Fibroblast of skin of abdomen (primary cell): ENCODE measurements at places on chromosomes 5 and 9.
A peak's percentile ranks its signal among the peaks of the same experiment; 100 is the strongest.

DNA sequence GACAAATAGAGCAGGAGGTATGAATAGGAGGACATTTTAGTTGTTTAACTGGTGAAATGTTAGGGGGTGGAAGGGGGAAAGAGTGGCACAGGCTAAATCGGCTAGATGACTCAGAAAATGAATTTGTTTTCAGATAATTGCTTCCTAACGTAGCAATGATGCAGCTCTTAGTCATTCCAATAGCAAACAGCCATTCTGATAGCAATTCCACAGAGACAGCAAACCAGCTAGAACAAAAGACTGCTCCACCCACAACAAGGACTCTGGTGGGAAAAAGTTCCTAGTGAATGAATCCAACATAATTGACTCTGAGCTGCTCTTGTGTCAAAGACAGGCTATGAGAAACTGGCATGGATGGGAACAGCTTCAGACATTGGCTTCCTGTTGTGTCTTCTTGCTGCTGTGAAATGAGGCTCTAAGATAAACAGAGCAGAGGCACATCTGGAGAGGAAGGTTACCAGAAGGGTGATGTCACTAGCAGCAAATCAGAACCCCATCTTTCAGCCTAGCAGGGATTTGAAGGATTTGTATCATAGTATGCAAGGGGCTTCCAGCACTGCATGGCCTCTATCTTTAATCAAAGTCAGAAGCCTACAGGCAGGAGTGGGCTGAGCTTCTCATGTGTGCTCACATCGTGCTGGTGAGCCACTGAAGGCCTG lies 28.1 kb upstream of the F2RL1 start:
- DNase-seq, result peak; percentile 97

DNA sequence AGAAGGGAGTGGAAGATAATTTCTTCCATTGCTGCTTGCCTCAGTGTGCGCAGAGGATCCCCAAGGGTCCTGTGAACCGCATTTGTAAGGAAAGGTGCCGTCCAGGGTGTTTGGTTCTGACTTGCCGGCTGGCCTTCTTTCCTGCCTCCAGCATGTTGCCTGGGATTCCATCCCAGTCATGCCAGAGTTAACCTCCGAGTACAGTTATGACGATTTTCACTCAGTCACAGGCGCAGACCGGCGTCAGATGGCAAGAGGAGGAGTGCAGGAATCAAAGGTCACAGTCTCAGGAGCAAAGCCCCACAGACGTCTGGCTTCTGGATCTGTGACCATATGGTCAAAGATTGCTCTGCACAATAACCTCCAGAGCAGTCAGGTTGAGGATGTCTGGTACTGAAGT lies 5.9 kb upstream of the GADD45G start:
- no peak for DNase-seq

DNA sequence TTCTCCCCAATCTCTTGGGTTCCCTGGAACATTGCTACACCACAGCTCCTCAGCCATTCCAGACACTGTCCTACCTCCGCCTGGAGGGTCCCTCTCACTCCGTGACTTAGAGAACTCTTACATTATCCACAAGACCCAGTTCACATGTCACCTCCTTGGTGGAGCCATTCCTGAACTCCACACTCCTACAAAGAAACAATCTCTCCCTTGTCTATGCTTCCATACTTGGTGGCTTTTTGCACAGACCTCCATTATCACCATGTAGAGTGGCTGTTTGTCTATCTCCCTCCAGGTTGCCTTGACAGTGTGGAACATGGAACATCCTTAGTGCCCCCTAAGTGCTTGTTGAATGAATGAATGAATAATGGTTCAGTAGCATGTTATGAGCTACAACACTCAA lies 105.9 kb downstream of the PAX5 start:
- DNase-seq, result no peak

DNA sequence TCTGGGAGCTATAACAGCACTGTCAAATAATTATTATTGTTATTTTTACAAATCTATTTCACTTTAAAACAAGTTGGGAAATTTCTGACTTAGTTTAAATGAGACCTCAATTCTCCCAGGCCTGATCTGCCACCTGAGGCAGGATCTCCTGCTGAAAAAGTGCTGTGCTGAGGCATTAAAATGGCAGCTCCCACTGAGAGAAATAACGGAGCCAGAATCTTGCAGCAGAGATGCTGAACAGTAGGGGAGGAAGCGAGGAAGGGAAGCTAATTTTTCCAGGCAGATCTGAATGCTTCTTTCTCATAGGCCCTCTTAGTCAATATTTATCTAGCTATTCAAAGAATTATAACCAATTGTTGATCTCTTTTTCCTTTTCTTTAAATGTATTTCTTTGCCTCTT lies 196.3 kb downstream of the ZNF462 start:
- DNase-seq, result no peak

DNA sequence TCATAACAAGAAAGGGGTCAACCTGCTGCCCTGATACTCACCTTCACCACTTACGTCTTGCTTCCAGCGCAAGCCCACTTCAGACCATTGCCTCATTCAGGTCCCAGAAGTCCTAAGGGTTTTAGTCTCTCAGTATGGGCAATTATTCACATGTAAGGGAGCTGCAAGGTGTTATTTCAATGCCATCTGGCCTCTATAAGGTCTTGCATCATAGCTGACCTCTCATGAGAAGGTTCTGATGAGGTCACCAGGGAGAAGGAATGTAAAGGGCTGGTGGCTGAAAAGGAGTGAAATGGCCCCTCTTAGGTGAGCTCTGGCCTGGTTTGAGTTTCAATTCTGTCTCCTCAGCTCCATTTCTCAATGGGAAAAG lies 1.5 kb upstream of the MARCHF3 start:
- DNase-seq, result no peak

GRCh38 chr5:31798168-31798567 lies 159.2 kb downstream of the PDZD2 start:
- no peak for DNase-seq

DNA sequence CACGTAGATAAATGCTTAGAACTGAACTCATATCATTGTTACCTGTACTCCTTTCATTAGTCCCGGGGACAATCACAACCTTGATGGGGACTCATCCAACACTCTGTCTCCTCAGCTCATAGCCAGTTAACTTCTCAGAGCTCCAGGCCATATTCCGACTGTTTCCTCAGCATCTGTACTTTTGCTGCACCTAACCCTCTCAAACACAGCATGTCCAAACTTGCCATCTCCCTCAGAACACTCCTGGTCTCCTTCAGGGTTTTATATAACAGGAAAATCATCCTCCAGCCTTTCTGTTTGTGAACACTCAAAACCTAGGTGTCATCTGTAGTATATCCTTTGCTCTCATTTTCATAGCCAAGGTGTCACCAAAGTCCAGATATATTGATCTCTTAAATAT lies 150.5 kb downstream of the CDH6 start:
- no peak for DNase-seq

GRCh38 chr5:132180134-132180745 lies 47.4 kb downstream of the P4HA2 start:
- DNase-seq, result peak; percentile 74

- no peak for DNase-seq
Observed at GRCh38 chr5:51810592-51810991, 427.3 kb downstream of the ISL1 start.

GRCh38 chr9:74953235-74953751 lies 581 bp upstream of the C9orf40 start:
- peak; percentile 74 for DNase-seq

DNA sequence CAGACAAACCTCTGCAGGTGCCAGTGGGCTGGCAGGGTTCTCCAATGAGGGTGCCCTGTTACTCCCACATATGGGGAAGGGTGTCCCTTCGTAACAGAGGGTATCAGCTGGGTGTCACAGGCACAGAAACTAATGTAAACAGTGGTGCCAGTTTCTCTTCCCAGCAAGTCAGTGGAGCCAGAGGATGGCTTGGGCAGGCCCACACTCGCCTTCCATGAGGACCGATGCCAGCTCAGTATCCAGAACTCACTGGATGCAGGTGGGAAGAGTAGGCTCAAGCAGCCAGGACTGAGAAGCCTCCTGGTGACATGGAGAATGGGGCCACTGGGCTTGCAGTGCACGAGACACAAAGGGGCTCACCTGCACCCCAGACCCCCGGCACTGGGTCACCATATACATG lies 30.4 kb downstream of the FSTL4 start:
- no peak for DNase-seq

DNA sequence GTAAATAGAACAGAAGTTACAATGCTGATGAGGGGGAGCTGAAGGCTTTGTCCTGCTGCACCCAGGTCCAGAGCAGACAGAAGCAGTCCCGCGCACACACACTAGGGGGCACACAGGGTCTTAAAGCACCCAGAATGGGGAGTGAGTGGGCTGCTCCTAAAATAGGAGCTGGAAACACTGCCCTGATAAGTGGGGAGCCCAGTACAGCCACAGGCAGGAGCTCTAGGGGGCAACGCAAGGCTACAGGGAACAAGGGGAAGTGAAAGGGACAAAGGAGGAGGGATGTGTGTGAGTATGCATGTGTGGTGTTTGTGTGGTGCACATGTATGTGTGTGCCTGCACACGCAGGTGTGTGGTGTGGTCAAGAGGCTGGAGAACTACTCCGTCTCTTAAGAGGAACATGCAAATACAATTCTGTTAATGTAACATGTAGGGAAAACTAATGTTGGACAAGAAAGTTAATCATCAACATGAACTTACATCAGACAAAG lies 191.5 kb downstream of the ROR2 start:
- DNase-seq, result peak; percentile 72

DNA sequence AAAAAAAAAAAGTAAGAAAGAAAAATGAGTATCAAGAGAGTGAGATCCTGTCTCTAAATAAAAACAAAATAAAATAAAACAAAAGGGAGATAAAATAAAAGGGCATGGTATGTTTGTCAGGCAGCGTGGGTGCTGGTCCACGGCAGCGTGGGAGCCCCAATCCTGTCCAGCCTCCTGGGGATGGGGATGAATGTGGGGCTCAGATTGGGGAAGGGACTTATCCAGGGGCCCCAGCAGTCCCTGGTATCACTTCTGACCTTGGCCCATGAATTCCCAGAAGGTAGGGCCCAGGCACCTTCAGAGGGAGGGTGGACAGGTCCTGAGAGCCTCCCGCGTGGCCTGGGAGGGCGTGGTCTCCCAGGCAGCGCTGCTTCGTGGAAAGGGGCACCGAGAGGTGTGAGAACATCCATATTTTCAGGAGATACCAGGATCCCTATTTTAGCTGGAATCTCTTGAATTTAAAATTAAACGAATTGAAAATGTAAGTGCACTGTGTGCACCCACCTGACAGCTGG lies 71.2 kb downstream of the ZNF354C start:
- DNase-seq, result no peak

GRCh38 chr5:153546566-153546965 lies 56.1 kb downstream of the GRIA1 start:
- peak; percentile 80 for DNase-seq

DNA sequence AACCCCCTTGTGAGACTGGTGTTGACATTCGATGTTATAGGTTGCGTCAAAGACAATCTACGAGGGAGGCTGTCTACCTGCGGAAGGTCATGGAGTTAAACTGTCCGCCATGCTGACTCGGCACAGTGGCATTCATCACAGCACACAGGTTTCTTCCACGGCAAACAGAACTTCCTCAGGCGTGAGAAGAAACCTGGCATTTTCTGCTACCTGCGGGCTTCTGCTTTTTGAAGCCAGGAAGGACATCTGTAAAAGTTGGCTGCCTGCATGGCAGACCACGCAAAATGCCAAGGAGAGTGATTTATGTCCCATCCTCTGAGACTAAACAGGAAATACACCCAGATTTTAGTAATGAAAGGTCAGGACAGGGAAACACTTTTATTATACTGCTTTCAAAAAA lies 809.8 kb upstream of the NUDT12 start:
- DNase-seq, result no peak

GRCh38 chr5:8383616-8384015 lies 514.7 kb downstream of the MTRR start:
- DNase-seq, result peak; percentile 17

DNA sequence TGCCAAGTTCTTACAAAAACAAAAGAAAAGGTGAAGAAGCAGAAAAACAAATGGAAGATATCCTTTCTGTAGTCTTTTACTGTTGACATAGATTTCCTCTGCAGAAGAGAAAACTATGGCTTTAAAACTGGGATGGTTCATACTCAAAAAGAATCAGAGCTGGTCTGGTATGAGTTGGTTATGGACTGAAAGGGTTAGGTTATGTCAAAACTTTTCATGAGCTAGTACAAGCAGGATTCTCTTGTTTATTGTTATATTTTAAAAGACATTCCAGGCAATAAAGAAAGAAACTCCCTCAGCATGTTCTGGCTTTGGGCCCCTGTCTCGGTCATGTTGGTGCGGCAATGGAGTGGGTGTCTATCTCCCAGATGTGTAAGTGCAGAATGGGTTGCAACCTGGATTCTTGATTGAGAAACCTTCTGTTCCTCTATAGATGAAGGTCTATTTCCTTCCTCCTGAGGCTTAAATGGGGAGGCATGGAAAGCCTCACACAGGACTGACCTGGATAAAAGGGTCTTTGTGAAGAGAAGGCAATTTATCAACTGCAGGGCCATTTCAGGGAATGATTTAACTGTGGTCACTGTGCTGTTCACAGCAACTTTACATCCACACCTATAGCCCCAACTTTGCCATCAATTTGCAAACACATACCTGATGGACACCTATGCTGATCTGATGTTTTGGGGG lies 209.6 kb upstream of the TNC start:
- peak; percentile 64 for DNase-seq

GRCh38 chr9:115138151-115138550 lies 20.2 kb upstream of the TNC start:
- no peak for DNase-seq

DNA sequence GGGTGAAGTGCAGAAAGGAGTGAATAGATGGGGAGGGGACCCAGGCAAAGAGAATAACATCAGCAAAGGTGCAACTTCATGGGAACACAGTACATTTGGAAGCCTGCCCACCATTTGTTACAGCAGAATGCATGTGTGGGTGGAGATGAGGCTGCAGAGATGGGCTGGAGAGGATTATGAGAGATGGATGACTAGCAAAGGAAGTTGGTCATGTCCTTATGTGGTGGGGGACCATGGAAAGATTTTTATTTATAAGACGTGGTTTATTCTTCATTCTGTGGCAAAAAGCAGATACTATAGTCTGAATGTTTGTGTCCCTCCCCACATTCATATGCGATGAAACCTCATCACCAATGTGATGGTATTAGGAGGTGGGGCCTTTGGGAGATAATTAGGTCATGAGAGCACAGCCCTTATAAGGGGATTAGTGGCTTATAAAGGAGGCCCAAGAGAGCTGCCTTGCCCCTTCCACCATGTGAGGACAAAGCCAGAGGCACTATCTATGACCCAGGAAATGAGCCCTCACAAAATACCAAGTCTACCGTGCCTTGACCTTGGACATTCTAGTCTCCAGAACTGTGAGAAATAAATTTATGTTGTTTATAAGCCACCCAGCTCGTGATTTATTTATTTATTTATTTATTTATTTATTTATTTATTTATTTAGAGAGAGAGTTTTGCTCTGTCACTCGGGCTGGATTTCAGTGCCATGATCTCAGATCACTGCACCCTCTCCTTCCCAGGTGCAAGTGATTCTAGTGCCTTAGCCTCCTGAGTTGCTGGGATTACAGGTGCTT lies 483.7 kb downstream of the RAB3C start:
- peak; percentile 90 for DNase-seq

DNA sequence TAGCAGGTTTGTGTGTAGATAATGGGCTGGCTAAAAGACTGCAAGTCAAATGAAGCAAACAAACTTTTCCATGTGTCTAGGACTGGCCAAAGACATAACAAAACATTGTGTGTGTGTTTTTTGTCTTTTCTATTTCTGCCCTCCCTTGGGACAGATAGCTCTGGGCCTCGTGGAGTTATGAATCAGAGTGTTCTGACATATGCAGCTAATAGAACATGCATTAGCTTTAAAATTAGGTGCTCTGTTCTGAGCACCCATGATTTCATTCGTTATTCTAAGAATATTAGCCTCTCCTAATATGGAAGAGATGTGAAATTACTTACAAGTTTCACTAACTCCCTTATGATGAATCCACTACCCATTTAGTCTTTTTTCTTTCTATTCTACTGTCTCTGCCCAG lies 367.3 kb upstream of the PAPPA start:
- peak; percentile 56 for DNase-seq
